Effector memory CD4-positive, alpha-beta T cell (primary cell): ENCODE measurements at places on chromosomes 4 and X.

DNA sequence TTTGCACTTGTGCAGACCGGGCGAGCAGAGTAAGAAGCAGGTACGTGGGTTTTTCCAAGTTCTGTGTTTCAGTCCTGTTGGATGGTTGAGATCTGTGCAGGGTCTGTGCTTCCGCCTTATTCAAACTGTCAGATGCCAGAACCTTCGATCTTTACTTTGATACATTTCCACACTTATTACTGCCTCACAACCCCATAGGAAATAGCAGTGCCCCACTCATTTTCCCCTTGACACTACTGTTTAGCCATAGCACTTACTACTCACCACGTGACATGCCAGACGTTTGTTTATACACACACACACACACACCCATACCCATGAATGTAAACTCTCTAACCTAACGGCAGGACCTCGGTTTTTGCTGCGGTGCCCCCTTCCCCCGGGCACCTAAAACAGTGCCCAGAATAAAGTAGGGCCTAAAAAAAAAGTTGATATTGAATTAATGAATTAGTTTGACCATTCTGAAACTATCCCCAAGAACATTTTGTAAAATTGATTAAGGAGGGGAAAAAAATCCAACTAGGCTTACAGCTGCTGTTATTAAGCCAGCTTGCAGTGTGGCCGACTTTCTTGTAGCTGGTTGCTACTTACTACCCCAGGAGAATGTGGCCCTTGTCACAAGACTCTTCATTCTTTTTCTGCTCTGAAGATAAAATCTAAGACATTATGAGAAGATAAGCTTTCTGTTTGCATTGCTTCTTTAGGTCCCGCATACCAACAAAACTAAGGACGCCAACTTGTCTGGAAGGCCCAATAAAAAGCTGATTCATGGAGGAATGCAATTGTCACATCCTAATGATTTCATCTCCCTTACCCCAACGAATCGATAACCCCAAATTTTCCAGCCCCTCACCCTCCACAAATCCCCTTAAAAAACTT is 704 bp upstream of the SEPSECS start:
- DNase-seq, result no peak

DNA sequence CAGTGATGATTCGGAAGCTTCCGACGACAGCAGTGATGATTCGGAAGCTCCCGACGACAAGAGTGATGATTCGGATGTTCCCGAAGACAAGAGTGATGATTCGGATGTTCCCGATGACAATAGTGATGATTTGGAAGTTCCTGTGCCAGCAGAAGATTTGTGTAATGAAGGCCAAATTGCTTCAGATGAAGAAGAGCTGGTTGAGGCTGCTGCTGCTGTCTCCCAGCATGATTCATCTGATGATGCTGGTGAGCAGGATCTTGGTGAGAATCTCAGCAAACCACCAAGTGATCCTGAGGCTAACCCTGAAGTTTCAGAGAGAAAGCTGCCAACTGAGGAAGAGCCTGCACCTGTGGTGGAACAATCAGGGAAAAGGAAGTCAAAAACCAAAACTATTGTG is 14.2 kb downstream of the CXCR3 start:
- no peak for DNase-seq

- no peak for DNase-seq
Observed at GRCh38 chr4:81664079-81664478, 192.4 kb upstream of the RASGEF1B start.

DNA sequence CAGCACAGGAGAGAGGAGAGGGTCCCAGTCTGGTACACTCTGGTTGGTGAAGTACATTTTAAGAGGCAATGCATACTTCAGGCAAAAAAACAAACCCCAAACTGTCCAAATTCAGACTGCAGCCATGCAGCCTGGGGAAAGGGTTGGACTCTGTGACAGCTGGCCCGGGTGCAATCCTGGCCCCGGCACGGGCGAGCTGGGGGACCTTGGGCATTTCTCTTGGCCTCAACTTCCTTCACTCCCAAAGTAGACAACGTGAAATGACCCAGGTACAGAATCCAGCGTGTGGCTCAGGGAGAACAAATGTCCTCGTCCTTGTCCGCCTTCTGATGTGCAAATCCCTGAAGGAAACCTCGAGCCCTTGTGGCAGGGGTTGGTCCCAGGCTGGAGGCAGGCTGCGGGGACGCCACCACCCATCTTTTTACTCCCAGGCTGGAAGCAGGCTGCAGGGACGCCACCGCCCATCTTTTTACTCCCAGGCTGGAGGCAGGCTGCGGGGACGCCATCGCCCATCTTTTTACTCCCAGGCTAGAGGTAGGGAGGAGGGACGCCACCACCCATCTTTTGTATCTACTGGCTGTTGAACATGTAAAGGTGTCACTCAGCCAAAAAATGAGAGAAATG is 62.3 kb downstream of the ACOX3 start:
- DNase-seq, result no peak

GRCh38 chr4:183059797-183060196 is 39.3 kb upstream of the WWC2 start:
- DNase-seq, result no peak

DNA sequence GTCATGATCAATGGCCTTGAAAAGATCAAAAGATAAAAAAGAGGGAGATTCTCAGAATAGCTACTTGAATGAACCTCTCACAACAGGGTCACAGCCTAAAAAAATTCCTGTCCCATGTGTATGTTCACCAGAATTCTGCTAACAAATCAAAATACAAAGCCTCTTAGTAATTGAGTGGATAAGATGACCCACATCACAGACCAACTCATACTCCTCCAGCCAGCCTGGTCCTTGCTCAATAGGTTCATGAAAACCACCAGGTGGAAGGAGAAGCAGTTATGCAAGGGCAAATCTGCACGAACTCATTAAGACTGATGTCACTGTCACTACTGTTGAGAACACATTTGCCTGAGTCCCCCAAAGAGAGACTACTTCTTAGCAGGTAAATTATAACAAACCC is 21.5 kb downstream of the WDFY3 start:
- DNase-seq, result no peak

DNA sequence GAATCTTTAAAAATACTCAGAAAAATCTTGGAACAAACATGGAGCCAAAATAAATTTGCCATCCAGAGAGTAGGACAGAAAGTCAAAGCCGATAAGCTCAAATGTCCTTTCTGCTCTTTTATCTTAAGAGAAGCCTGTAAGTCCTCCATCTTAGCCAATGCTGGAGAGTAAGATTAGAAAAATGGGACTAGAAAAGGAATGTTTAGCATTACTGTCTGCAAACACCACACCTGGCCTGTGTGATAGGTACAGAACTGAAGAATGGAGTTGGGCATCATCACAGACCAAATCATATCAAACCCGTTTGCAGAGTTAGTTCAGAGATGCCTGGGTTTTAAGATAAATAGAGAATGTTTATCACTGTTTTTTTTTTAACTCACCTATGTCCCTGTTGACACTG is 10.5 kb upstream of the SLC39A8 start:
- DNase-seq, result no peak

- no peak for DNase-seq
Observed at GRCh38 chrX:142873214-142873613, 152.5 kb upstream of the SPANXN4 start.

- DNase-seq, result no peak
Observed at GRCh38 chr4:107006218-107006617, 29.9 kb downstream of the DKK2 start.

DNA sequence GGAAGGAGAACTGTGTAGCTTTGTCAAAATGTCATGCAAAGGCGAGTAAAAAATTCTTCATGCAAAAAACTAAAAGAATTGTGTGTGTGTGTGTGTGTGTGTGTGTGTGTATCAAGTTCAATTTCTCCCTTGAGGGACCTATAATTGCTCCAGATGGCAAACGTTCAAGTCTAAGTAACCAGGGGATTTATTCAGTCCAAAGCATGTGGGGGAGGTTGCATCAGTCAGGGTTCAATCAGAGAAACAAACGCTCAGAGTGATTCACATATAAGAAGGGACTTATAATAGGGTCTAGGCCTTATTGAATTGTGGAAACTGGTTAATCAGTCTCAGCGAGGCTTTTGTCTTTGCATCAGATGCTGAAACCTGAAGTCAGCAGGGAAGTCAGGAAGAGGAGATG is 5.0 kb downstream of the DCAF8L1 start:
- DNase-seq, result no peak

- DNase-seq, result no peak
Observed at GRCh38 chr4:118968005-118968404, 79.4 kb downstream of the SYNPO2 start.

- DNase-seq, result no peak
Observed at GRCh38 chr4:144701683-144702233, 55.8 kb downstream of the HHIP start.

- DNase-seq, result no peak
Observed at GRCh38 chrX:19811807-19812604, 75.4 kb downstream of the SH3KBP1 start.

DNA sequence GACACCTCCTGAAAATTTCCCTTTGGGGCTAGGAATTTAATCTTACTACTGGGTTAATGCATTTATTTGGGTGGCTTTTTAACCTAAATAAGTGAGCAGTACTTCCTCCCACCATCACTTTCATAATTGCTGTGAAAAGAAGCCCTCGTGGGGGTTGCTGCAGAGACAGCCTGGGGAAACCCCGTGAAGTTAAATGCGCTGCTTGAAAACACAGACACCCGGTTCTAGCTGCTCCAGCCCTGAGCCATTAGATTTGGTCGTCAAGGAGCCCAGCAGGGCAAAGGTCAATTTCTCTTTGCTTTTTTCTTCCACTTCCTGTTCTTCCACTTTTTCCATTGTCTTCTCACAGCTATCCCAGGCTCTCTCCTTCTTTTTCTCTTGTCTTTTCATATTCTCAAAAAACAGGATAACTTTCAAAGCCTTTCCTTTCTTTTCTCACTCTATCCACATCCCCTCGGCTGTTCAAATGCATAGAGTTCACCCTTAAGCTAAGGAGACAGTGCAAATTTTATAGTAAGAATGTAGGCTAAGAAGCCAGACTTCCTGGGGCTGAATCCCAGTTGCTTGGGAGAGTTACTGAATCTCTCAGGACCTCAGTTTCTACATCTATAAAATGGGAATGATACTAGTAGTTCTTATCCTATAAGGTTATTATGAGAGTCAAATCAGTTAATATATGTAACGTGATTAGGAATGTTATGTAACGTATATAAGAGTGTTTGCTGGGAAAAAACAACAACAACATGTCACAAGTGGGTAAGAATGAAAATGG is 91.5 kb upstream of the ZNF827 start:
- no peak for DNase-seq

- no peak for DNase-seq
Observed at GRCh38 chrX:147322496-147322895, 508.0 kb upstream of the CXorf51A start.

DNA sequence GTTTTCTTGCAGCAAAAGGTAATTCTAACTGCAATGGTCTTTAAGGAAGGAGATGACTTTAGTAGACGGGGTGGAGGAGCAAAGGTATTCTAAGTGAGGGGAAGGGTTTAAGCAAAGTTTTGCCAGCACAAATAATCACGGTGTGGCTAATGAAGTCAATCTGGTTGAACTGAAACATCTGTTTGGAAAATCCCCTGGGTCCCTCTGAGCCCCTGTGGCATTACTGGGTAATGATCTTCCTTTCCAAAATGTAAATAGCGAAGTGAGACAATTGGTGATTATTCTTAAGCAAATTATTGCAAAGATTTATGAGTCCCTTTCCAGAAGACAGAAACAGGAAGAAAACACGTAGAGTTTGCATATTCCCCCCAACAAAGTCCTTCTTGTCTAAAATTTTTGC is 47.2 kb downstream of the FGFBP1 start:
- DNase-seq, result no peak
